ENCODE measurements at places on chromosomes 16 and 17.

DNA sequence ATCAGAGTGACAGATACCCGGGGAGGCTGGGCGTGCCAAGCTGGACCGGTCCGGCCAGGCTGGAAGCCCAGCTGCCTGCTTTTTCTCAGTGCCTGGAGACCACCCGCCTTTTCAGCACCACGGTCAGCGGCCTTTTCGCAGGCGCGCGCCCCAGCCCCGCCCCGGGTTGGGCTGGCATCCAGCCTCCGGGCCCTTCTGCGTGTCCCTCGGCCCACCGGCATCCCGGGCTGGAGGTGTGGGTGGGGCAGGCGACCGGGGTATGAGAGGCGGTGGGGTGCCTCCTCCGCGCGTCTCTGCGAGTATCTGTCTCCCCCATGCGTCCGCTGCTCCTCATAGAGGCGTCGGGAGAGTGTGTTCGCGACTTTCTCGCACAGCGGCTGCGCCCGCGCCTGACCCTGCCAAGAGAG lies 102.5 kb downstream of the MRM1 start:
- no peak for DNase-seq

GRCh38 chr16:8863594-8864424 lies 5.0 kb downstream of the CARHSP1 start:
- DNase-seq, result no peak

DNA sequence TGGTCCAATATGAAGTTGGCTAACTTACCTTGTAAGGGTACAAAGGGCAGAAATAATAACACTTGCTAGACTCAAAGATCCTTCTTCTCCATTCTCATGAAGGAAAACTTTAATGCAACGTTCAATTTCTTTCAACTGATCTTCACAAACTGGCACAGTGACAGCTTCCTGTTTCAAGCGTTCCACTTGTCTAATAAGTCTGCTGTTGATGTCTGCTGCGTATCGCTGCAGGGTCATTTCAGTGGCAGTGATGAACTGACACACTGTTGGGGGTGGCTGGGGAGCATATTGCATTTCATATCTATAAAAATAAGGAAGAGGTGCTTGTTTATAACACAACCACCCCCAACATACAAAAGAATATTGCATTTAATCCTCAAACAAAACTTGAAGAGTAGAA lies 33.5 kb upstream of the ARL6IP1 start:
- DNase-seq, result no peak

DNA sequence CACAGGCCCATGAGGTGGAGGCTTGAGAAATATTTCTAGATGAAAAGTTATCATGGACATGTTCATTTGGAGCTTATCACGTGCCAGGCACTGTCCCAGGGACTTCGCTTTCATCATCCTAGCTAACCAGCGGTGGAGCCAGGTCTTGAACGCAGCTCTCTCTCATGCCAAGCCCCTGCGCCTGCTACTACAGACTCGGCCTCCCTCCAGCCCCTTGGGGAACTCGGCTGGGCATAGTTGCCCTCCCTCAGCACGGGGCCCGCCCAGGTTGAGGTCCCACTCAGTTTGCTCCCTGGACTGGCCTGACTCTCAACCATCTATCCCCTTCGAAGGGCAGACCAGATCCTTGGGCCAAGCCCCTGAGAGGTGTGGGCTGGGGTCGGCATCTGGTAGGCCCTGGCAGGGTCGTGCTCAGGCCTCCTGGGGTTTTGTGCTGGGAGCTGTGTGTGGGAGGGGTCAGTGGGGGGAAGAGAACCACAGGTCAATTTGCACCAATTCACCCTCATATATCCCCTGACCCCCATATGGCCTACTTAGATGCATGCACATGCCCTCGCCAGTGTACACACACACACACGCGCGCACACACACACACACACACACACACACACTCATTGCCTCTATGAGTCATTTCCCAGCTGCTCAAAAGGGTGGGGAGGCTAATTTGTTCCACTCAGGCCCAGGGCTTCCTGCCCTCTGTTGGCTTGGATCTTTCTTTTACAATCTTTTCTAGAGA lies 12.1 kb upstream of the SCN4A start:
- no peak for DNase-seq

- peak; percentile 77 for DNase-seq
These were observed 1.3 kb downstream of the ZNF276 start for GRCh38 chr16:89722392-89723278.

DNA sequence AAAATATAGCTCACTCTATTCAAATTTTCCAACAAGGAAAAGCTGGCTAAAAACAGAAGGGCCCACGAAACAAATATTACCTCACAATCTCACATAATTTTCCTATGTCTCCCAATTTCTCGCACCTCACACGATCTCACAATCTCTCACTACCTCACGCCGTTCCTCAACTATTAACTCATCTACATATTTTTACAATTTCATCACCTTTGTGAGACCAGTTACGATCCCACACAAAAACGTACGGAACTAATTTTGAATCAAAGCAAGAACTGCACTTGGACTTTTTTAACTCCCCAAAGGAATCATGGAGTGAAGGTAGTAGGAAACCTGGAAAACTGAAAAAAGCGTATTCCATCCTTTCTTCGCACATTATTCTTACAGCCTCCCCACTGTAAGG lies 1.1 kb downstream of the CBX1 start:
- peak; percentile 4 for DNase-seq

DNA sequence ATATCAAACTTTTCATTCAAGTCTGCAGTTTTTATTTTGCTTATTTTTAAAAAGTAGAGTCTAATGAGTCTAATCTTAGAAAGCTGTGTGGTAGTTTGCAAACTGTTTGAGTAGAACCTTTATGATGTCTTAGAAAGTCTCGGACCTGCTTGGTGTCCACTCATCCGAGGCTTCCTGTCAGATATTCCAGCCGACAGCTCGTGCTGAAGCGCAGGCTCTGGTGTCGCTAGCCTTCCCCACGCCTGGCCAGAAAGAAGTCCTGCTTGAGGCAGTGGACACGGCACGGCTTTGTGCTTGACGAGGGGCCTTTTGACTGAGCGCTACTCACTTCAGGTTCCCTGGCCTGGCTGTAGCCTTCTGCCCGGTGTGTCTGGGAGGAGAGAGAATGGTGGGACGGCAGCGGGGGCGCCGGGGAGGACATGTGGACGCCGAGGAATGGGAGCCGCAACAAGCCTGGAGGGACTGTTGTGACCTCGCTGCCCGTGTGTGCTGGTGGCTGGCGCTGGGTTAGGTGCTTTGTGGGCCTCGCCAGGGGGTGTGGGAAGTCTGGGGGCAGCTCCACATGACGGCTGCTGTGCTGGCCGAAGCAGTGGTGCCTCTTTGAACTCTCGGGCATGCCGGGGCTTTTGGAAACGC lies 33.5 kb downstream of the BANP start:
- DNase-seq, result peak; percentile 46

GRCh38 chr16:48870141-48870540 lies 260.2 kb upstream of the N4BP1 start:
- DNase-seq, result no peak

- peak; percentile 96 for DNase-seq
These were observed 311 bp upstream of the KDM8 start for GRCh38 chr16:27202923-27203506.

- no peak for DNase-seq
These were observed 7.2 kb upstream of the ZNF778 start for GRCh38 chr16:89210165-89210903.

DNA sequence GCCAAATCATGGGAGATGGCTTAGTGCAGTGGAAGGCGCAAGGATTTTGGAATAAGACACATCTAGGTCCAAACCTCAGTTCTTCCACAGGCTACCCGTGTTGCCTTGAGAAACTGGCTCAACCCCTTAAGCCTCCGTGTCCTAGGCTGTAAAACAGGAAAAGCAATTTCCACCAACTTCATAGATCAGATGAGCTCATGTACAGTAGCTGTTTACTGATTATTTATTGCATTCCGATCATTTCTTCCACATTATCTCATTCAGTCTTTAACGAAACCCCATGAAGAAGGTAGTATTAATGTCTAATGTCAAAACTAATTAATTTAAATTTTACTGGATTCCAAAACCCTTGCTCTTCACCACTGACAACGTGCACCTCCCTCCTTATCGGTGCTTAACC lies 231.6 kb downstream of the GRIN2A start:
- no peak for DNase-seq

DNA sequence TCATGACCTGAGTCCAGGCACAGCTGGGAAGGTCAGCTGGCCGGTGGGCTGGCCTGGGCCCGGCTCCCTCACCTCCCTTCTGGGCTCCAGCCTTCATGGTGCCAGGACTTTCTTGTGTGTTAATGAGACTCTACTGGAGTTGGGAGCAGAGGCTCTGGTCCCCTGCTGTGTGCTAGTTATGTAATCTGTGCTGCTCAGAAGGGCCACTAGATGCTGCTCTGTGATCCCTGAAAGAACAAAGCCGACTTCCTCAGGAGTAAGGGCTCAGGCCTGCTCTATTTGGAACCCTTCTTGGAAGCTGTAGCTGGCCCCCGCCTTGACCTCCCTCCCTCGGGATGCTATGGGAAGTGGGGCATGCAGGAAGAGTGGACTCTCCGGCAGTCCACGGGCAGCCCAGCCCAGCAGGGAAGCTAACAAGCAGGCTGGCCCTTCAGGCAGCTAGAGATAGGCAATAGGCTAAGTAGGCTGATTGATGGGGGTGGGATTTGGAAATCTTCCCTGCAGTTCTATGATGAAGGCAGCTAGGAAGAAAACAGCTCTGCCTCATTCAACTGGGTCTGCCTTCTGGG lies 3.3 kb upstream of the CDK5R1 start:
- DNase-seq, result peak; percentile 81

DNA sequence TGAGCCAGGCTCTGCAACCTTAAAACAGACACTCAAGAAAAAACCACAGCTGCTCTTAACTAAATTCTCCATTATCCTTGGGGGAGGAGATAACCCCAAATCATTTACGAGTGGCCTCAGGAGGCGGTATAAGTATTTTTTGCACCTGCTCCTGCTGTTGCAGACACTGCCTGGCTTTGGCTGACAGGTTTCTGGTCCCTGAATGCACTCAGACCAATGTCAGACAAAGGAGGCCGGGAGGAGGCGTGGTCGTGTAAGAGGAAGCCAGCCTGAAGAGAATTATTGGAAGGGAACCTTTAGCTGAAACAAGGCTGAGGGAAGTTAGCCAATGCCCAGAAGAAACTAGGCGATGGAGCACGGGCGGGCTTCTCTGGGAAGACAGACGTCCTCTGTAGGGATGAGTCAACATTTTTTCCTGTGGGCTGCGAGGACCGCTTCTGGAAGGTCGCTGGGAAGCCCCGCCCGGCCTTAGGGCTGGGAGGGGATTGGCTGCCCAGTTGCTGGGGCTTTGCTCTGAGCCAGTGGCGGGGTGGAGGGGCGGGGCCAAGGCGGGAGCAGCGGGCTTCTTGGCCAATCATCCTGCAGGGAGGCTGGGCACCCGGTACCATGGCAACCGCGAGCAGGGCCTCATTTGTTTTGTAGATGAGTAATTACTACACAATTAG lies 82.3 kb downstream of the CCDC182 start:
- peak; percentile 97 for DNase-seq

DNA sequence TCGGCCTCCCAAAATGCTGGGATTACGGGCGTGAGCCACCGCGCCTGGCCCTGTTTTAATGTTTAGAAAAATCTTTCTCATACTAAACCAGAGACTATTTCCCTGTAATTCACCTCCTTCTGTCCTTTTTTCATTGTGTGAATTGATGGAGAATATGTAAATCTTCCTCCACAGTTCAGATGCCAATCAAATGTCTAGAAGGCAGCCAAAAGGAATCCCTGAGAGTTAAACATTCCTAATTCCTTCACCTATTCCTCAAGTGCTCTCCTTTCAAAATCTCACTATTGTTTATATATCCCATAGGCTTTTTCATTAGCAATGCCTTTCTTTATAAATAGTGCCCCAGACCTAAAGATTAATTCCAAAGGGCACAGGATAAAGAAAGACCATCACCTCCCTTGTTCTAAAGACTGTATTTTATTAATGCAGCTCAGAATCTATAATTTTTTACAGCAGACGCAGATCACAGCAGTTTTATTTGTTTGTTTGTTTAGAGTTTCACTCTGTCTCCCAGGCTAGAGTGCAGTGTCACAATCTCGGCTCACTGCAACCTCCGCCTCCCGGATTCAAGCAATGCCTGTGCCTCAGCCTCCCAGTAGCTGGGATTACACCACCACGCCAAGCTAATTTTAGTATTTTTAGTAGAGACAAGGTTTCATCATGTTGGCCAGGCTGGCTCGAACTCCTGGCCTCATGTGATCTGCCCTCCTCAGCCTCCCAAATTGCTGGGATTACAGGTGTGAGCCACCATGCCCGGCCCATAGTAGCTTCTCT lies 30.5 kb downstream of the COPZ2 start:
- no peak for DNase-seq

GRCh38 chr17:81520021-81520901 lies 7.7 kb upstream of the ACTG1 start:
- no peak for DNase-seq

DNA sequence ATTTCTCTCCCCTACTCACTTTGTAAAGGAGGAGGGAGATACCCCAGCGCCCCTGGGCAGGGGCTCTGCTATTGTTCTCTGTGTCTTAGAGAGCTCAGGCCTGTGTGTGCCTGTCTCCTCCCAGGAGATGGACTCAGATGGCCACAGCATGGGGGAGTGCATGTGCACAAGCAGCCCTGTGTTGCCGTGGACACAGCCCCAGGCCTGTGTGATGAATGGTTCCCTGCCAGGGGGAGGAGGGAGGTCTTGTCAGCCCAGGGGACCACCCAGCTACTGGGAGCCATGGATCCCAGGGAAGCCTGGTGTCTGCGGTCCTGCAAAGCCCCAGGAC lies 26.3 kb downstream of the GINS2 start:
- DNase-seq, result peak; percentile 45

DNA sequence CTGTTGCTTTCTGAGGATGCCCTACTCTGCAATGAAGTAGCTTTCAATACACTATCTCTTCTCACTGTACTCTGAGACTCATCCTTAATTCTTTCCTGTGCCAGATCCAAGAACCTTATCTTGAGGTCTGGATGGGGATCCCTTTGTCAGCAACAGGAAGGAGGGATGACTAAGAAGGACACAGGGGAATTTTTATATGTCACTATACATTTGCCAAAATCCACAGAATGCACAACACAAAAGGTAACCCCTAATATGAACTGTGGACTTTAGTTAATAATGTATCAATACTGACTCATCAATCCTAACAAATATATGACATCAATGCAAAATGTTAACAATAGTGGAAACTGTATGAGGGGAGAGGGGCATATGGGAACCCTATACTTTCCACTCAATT lies 4.7 kb upstream of the RBBP6 start:
- no peak for DNase-seq

DNA sequence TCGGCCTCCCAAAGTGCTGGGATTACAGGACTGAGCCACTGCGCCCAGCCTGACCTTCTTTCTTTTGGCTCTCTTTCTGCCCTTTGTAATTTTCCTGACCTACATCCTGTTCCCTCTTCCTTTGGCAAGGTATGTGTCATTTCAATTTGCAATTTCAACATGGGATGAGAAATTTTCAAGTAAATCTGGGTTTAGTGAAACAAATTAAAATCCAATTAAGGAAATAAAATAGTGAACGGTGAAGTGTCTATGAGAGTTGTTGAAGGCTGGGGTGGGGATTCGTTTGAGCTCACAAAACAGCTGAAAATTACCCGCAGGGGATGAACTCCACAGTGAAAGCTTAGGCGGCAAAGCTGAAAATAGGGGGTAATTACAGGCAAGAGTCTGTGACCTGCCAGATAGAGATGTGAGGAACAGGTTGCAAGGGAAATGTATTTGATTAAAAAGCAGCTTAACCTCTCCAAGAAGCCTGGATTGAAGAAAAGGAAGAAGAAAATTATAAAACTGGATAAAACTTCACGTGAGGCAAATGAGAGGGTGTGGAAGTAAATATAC lies 277.7 kb downstream of the UTP18 start:
- DNase-seq, result no peak

Data from sigmoid colon (tissue), 7 donors.